IPS DF 6.9 (cell line): ENCODE measurements at places on chromosomes 11 and 22.

DNA sequence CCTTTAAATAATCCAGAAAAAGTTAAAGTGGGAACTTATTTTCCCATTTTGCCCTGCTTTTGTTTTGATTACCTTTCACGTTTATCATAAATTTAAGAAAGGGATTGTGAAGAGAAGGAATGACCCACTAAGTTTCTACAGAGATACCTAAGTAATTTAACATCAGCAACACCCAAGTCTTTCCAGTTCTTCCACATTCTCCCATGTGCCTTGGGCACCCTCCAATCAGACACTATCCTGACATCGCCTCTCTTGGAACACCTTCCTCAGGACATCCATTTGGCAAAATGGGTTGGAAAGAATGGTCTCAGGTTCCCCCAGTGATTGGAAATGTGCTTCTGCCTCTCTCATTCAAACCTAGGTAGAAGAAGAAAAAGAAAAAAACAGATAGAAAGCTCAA is 6.3 kb downstream of the BBOX1 start:
- no peak overlapping the region for H3K27ac ChIP-seq
- no peaks in the 10 kb centered on the region for H3K36me3 ChIP-seq
- no peaks in the 10 kb centered on the region for H3K27me3 ChIP-seq
- no peaks in the 10 kb centered on the region for H3K4me1 ChIP-seq

- H3K4me3 ChIP-seq, result no peak overlapping the region
- no peak for DNase-seq
- H3K27ac ChIP-seq, result no peak overlapping the region
- no peaks in the 10 kb centered on the region for H3K27me3 ChIP-seq
- H3K4me1 ChIP-seq, result no peaks in the 10 kb centered on the region
Measured at GRCh38 chr11:55652560-55652959, 4.4 kb downstream of the OR4S2 start.

DNA sequence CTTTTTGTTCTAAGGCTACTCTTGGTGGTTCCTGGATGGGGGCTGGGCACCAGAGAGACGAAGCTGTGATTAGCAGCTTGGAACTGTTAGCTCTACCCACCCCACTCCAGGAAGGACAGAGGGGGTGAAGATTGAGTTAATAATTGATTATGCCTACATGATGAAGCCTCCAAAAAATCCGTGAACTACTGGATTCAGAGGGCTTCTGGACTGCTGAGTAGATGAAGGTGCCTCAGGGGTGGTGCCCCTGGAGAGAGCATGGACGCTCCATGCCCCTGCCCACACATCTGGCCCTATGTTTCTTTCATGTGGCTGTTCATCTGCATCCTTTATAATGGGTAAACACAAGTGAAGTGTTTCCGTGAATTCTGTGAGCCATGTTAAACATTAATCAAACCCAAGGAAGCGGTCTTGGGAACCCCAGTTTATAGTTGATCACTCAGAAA is 47.3 kb upstream of the CYP2D6 start:
- H3K4me1 ChIP-seq, result no peaks in the 10 kb centered on the region
- H3K4me3 ChIP-seq, result no peak overlapping the region
- no peak overlapping the region for H3K27ac ChIP-seq
- H3K27me3 ChIP-seq, result no peaks in the 10 kb centered on the region
- DNase-seq, result no peak

GRCh38 chr11:70662691-70663098 is 264.4 kb downstream of the CTTN start:
- peaks cover 9% of the 10 kb centered on the region for H3K4me1 ChIP-seq
- no peak for DNase-seq
- no peaks in the 10 kb centered on the region for H3K36me3 ChIP-seq
- no peaks in the 10 kb centered on the region for H3K27me3 ChIP-seq

DNA sequence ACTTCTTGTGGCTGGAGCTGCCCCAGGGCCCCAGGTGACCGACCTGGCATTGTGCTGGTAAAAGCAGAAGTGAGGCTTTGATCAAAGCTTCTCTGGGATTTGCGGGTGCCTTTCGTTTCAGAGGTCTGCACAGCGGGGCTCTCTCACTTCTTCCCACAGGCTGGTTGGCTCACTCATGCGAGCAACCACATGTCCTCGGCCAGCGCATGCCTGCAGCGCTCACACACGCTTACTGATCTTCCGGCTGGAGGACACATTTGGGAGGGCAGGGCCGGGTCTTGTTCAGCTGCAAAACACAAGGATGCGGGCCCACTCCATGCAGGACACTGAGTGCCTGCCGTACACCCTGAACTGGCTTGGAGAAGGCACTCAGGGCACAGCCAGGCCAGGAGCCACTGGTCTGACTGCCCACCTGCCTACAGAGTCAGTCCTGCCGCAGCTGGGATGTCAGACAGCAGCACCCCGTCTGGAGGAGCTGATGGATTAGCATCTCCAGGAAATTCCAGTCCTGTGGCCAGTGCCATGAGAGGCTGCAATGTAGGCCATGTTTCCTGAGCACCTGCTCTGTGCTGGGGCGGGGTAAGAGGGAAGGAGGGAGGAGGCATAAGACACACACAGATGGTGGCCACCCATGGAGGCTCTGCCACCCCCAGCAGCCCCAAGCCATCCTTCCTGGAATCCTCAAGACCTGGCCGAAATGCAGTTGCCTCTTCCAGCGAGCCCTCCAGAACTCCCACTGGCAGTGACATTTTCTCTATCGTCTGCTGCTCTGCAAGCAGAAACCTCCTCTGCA is 1383.2 kb downstream of the BRD1 start:
- no peaks in the 10 kb centered on the region for H3K4me1 ChIP-seq
- H3K4me3 ChIP-seq, result no peak overlapping the region
- H3K36me3 ChIP-seq, result no peaks in the 10 kb centered on the region
- H3K27ac ChIP-seq, result no peak overlapping the region

GRCh38 chr11:13289081-13289480 is 11.5 kb downstream of the BMAL1 start:
- no peak overlapping the region for H3K27ac ChIP-seq
- no peaks in the 10 kb centered on the region for H3K4me1 ChIP-seq
- H3K36me3 ChIP-seq, result no peaks in the 10 kb centered on the region
- H3K4me3 ChIP-seq, result no peak overlapping the region
- no peak for DNase-seq

- DNase-seq, result no peak
- no peaks in the 10 kb centered on the region for H3K36me3 ChIP-seq
- peaks cover 16% of the 10 kb centered on the region; the same call in 1 of the 2 replicates for H3K27me3 ChIP-seq
- H3K27ac ChIP-seq, result no peak overlapping the region
Measured at GRCh38 chr11:19244621-19245020, 3.9 kb upstream of the E2F8 start.

DNA sequence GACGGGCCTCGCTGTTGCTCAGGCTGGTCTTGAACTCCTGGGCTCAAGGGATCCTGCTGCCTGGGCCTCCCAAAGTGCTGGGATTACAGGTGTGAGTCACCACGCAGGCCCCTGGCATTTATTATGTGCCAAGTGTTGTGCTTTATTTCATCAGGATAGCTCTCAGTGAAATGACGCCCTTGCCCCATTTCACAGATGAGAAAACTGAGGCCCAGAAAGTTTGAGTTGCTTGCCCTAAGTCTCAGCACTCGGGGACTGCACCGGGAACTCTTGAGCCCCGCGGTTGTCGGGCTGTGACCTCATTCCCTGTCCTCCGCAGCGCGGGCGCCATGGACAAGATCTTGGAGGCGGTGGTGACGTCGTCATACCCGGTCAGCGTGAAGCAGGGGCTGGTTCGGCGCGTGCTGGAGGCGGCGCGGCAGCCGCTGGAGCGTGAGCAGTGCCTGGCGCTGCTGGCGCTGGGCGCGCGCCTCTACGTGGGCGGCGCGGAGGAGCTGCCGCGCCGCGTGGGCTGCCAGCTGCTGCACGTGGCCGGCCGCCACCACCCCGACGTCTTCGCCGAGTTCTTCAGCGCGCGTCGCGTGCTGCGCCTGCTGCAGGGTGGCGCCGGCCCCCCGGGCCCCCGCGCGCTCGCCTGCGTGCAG is 7.3 kb downstream of the USP35 start:
- no peaks in the 10 kb centered on the region for H3K4me1 ChIP-seq
- H3K27me3 ChIP-seq, result no peaks in the 10 kb centered on the region
- no peaks in the 10 kb centered on the region; the same call in 1 of the 2 replicates for H3K36me3 ChIP-seq
- H3K27ac ChIP-seq, result no peak overlapping the region

DNA sequence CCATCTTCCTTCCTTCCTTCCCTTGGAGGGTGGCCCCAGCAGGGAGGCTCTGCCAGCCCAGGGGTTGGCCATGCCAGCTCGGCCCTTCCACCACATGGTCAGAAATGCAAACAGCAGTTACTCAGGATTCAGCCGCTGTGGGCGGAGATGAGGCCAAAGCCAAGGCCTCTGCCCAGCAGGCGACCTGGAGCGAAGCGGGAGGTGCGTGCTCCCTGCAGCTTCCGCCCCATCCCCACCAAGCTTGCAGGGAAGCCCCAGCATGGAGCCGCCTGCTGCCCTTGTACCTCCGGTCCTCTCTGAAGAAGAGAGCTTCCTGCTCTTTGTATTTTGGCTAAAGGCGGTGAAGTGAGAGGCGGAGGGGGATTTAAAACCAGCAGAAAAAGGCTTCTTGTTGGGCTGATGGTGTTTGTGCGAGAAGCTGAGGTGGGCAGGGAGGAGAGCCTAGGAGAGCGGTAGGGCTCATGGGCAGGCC is 50.4 kb downstream of the ANO1 start:
- H3K4me3 ChIP-seq, result no peak overlapping the region
- H3K4me1 ChIP-seq, result peaks cover 7% of the 10 kb centered on the region
- no peak overlapping the region for H3K27ac ChIP-seq
- no peaks in the 10 kb centered on the region for H3K36me3 ChIP-seq
- no peaks in the 10 kb centered on the region for H3K27me3 ChIP-seq

DNA sequence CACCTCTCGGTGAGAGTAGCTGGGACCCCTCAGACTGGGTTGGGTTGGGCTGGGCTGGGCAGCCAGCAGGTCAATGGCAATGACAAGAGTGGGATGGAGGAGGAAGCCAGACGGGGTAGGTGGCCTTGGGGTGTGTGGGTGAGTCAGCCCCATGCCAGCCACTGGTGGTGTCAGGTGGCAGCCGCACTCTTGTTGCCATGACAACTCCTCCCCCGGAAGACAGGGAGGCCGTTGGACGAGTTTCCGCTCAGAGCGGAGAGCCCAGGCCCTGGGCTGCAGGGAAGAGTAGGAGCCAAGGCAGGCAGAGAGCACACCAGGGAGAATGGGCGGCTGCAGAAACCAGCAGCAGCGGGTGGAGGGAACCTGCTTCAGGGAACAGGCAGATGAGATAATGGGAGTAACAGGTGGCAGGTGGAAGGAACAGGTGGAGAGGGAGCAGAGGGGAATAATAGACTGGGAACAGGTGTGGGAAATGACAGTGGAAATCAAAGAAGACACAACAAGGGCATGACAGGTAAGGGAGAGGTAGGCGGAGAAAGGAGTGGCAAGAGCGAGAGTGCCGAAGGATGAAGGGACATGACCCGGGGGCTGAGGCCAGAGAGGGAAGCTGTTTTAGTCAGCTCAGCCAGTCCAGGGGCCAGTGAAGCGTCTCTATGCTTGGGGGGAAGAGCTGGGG is 8.7 kb downstream of the SPTBN2 start:
- DNase-seq, result peak; percentile 73
- H3K4me3 ChIP-seq, result no peak overlapping the region
- H3K4me1 ChIP-seq, result peaks cover 15% of the 10 kb centered on the region
- no peak overlapping the region for H3K27ac ChIP-seq
- H3K36me3 ChIP-seq, result peaks cover 2% of the 10 kb centered on the region; the same call in 1 of the 2 replicates

DNA sequence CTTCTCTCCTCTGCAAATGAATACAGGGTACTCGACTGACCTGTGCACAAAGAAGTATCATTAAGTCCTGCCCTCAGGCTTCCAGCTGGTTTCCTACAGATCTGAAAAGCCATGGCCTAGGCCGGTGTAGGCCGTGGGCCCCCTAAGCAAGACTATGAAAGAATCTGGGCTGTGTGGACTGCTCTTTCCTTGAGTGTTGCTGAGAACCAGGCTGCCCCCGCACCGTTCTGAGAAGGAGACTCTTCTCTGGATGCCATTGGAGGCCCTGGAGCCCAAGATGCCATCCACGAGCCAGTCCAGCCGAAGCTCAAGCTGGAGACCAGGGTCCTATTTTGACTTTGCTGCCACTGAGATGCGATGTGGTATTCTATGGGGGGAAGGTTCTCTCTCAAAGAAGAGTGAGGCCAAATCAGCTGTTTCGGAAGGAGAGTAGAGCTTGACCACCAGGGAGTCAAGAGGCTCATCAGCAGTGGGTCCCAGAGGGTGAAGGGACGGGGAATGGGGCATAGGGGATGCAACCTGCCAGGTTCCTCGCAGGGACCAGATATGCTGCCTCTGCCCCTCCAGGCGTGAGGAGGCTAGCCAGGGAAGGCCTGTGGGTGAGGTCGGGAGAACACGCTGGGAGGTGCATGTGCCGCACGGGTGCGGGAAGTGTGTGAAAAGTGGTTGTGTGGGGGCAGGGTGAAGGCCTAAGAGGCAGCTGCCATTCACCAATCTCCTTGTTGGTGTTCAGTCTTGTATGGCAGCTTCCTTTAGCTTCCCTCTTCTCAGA is 96.4 kb upstream of the B3GAT1 start:
- H3K36me3 ChIP-seq, result no peaks in the 10 kb centered on the region
- no peak for DNase-seq
- H3K4me3 ChIP-seq, result no peak overlapping the region
- H3K27me3 ChIP-seq, result no peaks in the 10 kb centered on the region
- no peaks in the 10 kb centered on the region; the same call in 1 of the 2 replicates for H3K4me1 ChIP-seq
- no peak overlapping the region for H3K27ac ChIP-seq

DNA sequence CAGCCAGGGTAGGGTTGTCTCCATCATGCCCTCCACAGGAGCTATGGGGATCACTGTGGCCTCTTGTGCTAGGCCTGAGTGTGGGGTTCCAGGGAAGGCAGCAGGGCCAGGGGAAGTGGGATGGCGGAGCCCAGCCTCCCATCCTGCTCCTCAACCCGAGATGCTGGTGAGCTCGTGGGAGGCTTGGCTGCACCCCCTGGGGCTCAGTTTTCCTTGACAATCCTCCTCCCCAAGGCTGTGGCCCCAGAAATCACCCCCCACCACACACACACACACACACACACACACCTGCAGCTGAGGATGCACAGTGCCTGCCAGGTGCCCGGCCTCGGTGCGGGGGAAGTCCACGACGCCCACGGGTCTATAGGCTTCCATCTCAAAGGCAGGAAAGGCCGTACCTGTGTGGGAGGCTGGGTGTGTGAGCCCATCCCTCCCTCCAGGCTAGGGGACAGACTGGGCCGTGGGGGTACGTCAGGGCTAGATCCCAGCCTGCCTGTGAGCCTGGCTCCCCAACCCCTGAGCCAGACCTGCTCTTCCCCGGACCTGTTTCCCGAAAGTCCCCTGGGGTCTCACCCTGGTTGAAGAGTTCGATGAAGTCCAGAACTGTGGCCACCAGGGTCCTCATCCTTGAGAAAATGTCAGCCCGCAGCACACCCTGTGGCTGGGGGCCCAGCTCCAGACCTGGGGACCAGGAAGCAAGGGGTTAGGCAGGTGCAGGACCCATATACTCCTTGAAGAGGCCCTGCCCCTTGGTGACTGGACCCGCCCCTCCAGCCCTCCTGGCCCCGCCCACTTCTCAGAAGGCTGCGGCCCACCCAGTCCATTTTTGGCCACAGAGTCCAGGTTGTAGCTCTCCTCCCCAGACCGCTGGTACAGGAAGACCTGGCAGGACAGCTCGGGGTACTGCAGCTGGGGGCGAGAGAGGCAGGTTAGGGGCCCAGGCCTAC is 5.2 kb upstream of the TBX10 start:
- no peak overlapping the region for H3K27ac ChIP-seq
- no peaks in the 10 kb centered on the region; the same call in 1 of the 2 replicates for H3K4me1 ChIP-seq
- no peaks in the 10 kb centered on the region for H3K36me3 ChIP-seq
- DNase-seq, result no peak
- no peak overlapping the region for H3K4me3 ChIP-seq

GRCh38 chr11:44304091-44305025 is 5.6 kb downstream of the ALX4 start:
- peaks cover 6% of the 10 kb centered on the region; the same call in 1 of the 2 replicates for H3K4me1 ChIP-seq
- peaks cover 79% of the 10 kb centered on the region for H3K27me3 ChIP-seq
- H3K4me3 ChIP-seq, result no peak overlapping the region
- no peaks in the 10 kb centered on the region for H3K36me3 ChIP-seq
- no peak overlapping the region for H3K27ac ChIP-seq
